ENCODE measurements at places on chromosomes 4 and X.
A peak's percentile ranks its signal among the peaks of the same experiment; 100 is the strongest.

DNA sequence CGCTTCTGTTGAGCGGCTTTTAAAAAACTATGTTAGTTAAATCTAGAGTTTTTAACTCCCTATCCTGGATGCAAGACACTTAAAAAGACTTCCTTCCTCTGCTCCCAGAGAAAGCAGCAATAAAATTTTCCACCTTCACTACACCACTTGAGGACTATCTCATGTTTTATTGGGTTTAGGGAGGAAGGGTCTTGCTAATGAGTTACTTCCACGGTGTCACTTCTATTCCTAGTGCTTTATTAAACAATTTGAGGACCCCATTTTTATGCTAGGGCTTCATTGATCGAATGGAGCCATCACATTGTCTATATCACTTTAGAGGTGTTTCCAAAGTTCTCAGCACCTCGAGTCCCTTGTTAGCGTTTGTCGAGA lies 3.7 kb upstream of the STIM2 start:
- DNase-seq: no peak

- DNase-seq: no peak
These were observed 62.5 kb downstream of the PPEF1 start for GRCh38 chrX:18769812-18770573.

GRCh38 chr4:110170861-110171260 lies 27.6 kb downstream of the ELOVL6 start:
- no peak for DNase-seq

DNA sequence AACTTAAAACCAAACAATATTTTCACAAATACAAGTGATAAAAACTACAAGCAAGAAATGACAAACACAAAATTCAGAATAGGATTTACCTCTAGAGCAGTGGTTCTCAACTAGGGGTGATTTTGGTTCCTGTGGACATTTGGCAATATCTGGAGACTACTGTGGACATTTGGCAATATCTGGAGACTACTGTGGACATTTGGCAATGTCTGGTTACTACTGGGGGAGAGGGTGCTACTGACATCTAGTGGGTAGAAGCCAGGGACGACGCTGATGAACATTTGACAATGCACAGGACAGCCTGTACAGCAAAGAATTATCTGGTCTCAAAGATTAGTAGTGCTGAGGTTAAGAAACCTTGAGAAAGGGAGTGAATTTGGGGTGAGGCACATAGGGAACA lies 169.8 kb downstream of the CLCN4 start:
- DNase-seq: peak; percentile 18

DNA sequence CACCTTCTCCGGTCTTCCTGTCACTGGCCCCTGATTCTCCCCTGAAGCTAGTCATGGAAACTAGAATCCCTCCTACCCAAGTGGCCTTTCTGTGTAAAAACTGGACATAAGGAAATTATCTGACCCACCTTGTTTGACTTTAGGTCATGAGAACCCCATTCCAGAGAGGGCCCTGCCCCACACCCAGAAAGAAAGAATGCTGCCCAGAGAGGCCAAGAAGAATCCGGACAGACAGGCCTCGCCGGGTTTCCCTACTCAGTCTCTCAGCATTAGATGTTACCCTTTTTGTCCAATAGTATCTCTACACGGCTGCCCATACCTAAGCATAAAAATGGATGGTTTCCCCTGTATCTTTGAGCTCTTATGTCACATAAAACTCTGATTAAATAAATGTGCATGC lies 83.3 kb upstream of the HELT start:
- no peak for DNase-seq

DNA sequence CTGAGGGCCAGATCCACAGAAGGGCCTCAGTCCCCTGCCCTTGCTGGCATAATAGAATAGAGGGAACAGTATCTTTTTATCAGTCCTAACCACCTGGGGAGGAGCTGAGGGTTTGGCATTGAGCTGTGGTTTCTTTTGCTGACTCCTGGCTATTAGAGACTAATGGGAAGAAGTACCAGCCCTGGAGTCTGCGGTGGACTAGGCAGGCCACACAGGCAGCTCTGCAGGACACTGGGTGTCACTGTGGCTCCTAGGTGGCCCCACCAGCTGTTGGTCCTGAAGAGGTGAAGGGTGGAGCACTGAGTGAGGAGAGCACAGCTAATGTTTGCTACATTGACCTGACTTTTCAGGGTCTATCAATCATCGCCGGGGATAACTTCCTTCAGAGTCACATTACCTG lies 52.8 kb upstream of the GPC4 start:
- DNase-seq: no peak

DNA sequence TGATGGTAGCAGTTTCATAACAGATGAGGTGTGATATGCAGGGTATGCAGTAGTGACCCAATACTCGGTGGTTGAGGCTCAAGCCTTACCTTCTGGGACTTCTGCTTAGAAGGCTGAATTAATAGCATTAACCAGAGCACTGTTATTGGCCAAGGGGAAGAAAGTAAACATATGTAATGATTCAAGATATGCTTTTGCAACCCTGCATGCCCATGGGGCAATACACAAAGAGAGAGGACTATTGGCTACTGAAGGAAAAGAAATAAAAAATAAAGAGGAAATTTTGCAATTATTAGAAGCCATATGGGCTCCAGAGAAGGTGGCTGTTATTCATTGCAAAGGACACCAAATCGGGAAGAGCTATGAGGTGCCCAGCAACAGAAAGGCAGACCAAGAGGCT lies 8.7 kb downstream of the GAGE10 start:
- no peak for DNase-seq

GRCh38 chrX:110410603-110411002 lies 52.0 kb downstream of the RTL9 start:
- no peak for DNase-seq

DNA sequence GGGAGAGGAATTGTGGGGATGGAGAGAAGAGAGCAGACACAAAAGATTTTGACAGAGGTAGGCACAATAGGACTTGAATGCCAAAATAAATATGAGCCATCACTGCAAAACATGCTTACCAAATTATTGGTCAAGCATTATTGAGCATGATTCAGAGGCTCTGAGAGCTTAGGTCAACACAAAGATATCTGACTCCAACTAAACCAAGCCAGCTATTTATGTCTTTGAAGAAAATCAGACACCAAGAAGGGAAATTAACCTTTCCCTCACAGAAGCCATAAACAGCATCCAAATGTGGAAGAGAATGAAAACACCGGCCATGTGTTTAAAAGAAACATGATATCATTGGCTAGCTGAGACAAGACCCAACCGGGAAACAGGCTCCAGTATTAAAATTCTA lies 323.2 kb downstream of the RAB28 start:
- DNase-seq: no peak

DNA sequence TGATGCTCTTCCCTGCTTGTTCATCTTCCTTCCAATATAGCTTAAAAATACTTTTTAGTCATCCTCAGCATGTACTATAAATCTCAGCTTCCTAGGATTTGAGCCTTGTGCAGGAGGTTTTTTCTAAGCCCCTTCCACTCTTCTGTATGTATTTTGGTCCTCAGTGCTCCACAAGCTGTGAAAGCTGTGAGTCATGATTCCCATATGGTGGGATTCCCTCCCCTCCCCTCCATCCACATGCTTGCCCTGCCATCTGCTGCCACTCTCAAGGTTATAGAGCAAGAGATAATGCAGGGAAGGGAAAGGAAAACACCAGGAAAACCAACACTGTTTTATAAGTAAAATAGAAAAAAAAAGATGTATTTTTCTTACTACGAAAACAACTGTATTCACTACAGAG lies 58.5 kb upstream of the AP1S2 start:
- no peak for DNase-seq

DNA sequence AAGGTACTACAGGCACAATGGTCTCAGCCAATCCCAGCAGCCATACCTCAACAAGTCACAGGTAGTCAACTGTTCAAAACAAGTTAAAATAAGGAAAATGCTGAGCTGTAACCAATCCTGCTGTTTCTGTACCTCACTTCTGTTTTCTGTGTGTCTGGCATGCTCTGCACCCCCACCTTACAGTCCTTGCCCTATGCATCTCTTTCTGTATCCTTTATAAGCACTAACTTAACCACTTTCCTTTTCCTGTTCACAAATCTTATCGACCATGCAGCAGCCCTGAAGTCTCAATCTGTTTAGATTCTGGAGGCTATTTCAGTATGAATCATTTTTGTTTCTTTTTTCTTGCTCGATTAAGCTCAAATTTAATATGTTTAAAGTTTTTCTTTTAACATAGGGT lies 12.5 kb upstream of the FAM13A start:
- no peak for DNase-seq

- DNase-seq: no peak
These were observed 169.0 kb upstream of the MBNL3 start for GRCh38 chrX:132657876-132658275.

GRCh38 chrX:40105835-40106675 lies 8.3 kb upstream of the BCOR start:
- peak; percentile 73 for DNase-seq

DNA sequence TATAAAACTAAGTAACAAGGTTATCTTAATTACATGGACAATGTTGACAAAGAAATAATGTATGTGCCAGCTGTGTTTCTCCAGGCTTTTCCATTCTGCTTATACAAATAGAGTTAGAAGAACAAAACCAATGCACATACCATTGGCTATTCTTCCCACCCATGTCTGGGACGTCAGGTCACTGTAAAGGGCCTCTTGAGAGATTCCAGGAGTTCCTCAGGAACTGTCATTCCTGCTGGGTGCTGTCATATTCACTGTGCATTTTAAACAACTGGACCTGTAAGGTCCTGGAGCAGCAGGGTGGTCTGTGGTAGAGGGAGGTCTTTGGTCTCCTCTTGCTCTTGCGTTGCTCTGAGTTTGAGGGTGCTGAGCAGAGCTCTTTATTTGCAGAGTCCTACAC lies 74.6 kb upstream of the AP1S2 start:
- DNase-seq: no peak

GRCh38 chr4:169047956-169048355 lies 37.9 kb upstream of the CBR4 start:
- DNase-seq: no peak

Measured in head of caudate nucleus (tissue), 42 donors.